ENCODE measurements at places on chromosomes 3 and 15. TPM values are rescaled to one million over a fixed set of nuclear protein-coding genes. Genes with fewer than 3 reads are reported as not detected.

- DNase-seq = no peak
Measured at GRCh38 chr15:74387621-74388362, 20.3 kb upstream of the CYP11A1 start.

- DNase-seq = no peak
Measured at GRCh38 chr3:8278448-8278847, 223.2 kb upstream of the LMCD1 start.

GRCh38 chr3:156014489-156014888 lies 105.9 kb upstream of the KCNAB1 start:
- no peak for DNase-seq

DNA sequence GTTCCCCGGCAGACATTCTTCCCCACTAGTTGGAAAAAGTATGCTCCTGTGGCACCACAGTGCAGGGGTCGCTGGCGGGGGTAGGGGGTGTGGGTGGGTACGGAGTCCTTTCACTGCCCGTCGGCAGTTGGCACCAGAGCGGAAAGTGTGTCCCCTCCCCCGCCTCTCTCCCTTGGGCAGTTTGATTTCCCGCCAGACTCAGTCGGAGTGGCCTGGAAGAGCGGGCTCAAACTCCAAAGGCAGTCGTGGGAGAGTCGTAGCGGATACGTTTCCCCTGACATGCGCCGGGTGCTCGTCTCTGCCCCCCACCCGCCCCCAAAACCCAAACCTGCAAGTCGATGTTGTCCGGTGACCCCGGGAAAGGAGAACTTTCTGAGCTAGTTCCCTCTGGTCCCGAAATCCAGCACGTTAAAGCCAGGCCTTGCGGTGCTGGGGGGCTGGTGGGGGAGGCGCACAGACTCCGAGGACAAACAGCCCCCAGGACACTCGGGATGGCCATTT lies 4.4 kb upstream of the FOXB1 start:
- no peak for DNase-seq

GRCh38 chr15:78950902-78951840 lies 6.3 kb upstream of the CTSH start:
- DNase-seq = no peak

DNA sequence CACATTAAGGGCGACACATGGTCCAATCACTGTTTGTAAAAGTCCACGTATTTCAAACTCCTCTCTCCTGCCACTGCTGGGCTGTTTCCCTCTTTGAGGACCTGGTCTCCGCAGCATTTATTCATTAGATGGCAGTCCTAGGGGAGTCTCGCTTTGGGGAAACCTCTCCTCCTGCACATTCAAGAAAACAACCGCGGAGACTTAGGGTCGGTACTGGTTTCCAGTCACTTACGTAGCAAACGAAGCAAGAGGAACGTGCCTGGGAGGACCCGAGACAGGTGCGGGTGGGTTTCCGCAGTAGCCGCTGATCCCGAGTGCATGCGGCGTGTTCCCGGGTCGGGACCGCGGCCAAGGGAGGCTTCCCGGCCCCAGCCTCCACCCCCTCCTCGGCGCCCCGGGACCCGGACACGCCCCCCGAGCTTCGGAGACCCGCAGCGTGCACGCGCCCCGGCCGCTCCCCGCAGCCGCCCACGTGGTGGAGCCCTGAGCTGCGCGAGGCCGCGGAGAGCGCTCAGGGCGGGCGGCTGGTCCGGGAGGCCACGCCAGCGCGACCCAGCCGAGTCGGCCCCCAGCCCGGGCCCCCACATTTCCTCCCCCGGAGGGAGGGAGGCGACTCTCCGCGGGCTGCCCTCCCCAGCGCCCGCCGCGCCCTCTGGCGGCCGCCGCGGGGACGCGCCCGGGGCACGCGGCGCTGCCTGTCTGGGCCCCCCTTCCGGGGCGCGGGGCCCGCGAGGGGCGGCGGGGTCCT lies 1.1 kb upstream of the IGF1R start:
- DNase-seq = no peak

- DNase-seq = no peak
Measured at GRCh38 chr3:127008236-127008635, 25.3 kb downstream of the PLXNA1 start.

- DNase-seq = peak; percentile 79
Measured at GRCh38 chr15:43911235-43911781, 84.5 kb downstream of the WDR76 start.

DNA sequence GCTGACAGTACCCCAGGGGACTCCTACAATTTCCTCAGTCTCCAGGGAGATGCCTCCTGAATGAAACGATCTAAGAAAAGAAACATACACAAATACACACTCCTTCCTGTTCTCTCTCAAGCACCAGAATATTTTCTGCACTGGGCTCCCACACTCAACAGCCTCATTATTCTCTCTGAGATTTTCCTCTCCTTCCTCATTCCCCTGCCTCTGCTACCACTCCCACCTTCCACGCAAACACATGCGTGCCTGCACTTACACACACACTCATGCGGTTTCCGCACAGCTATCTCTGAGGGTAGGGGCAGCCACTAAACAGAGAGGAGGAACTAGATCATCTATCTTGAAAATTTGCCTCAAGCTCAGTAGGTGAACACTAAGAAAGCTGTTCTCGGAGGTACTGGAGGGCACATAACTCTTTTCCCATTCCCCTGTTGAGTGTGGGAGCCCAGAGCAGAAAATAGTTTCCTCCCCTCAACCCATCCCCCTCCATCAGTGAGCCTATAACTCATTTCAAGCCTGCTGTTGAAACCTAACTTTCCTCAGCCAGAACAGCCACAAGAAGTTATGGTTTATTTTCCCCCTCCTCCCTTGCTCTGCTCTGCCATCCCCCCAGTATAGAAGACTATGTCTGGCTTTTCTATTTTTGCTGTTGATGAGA lies 30.5 kb upstream of the TIPARP start:
- DNase-seq = no peak

GRCh38 chr3:104987859-104988258 lies 378.9 kb upstream of the ALCAM start:
- no peak for DNase-seq

DNA sequence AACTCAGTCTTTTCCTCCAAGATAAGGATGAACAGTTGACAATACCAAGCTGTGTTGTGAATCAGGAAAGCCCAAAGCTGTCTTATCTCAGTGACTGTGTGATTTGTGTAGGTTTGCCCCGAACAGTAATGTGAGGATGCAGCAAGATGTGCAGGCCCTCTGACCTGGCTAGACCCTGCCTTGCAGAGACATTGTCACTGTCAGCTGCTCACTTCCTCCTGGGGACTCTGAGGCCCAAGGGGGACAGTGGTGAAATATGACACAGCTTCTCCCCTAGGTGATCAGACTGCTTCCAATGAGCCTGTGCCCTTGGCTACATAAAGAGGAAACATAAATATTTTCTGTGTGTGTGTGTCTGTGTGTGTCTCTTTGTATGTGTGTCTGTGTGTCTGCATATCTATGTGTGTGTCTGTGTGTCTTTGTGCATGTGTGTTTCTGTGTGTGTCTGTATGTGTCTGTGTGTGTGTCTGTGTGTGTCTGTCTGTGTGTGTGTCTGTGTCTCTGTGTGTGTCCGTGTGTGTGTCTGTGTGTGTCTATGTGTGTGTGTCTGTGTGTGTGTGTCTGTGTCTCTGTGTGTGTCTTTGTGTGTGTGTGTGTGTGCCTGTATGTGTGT lies 21.7 kb downstream of the LRRK1 start:
- DNase-seq = no peak

DNA sequence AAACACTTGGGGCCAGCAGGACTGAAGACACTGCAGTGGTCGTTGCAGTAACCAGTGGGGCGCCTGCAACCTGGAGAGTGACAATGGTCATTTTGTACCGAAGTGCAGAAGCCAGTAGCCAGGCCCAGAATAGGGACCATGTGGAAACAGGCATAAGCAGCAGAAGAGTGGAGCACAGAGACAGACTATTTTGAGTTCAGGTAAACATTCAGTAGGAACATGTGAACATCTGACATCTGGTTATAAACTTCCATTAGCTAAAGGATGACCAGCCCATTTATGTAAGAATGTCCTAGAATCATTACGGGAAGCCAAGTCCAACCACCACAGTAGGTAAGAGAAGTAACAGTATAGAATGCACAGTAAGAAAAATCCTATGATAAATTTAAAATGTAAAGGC lies 32.4 kb upstream of the TKT start:
- no peak for DNase-seq

- no peak for DNase-seq
Measured at GRCh38 chr3:167305340-167305890, 74.7 kb downstream of the ZBBX start.

- DNase-seq = no peak
Measured at GRCh38 chr3:150074277-150074676, 103.6 kb upstream of the PFN2 start.

DNA sequence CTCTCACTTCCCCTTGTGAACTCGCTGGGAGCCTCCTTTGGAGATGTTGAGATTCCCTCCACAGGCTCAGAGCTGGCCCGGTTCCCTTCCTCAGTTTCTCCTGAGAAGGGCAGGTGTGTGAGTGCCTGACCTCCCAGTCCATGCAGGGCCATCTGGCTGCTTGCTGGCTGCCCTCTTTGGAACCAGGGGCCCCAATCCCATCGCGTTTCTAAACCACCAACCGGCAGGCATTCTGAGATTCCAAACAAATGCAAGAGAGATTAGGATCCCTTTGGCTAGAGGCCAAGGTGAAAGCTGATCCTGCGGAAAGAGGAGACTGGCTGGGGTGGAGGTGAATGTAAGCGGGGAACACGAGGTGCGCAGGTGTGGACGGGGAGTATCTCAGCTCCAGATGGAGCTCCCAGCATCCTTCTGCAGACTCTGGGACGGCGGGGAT lies 2.9 kb upstream of the PRRT3 start:
- DNase-seq = no peak

GRCh38 chr3:190321789-190322603 lies at the start of gene CLDN1:
TSS of gene CLDN1 (minus strand) at chr3:190322446. CDS start at chr3:190322206, 240 bp downstream.
- DNase-seq = no peak

- DNase-seq = peak; percentile 26
Measured at GRCh38 chr15:41661518-41662225, 1.5 kb downstream of the MGA start.

- no peak for DNase-seq
Measured at GRCh38 chr15:80252121-80252518, at the start of gene CTXND1. TSS of gene CTXND1 (minus strand) at chr15:80252213. CDS start at chr15:80201949, 50,264 bp downstream.

DNA sequence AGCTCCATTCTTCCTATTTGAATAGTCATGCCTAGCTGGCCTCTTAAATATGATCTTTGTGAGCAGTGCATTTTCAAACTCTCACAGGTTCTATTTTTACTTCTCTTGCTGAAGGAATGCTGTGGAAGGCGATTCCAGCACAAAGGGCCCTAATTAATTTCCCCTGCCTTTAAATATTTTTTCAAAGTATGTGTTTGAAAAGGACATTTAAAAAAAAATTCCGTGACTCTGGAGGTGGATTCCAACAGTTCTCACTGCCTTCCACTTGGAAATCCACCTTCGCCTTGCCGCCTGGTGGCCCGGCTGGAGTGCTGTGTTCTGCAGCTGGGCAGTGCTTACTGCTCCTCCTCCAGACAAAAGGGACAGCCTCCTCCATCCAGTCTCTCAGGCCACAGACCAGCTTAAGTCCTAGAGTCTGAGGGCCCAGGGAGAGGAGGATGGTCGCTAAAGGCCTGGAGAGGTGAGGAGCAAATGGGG lies 61.5 kb upstream of the CORO2B start:
- no peak for DNase-seq

GRCh38 chr3:103532986-103533385 lies 1098.2 kb downstream of the ZPLD1 start:
- no peak for DNase-seq

- DNase-seq = no peak
Measured at GRCh38 chr3:56185827-56186226, 282.4 kb downstream of the ERC2 start.

The MESP2 gene
- 0.14 TPM for total RNA-seq

The IGF2BP2 gene
- 62.0 TPM for total RNA-seq

The AADACL2 gene
- not detected for total RNA-seq

The C3orf22 gene
- total RNA-seq = not detected

The ZNF860 gene
- 1.6 TPM for total RNA-seq

The ADAMTSL3 gene
- not detected for total RNA-seq

The PATL2 gene
- not detected for total RNA-seq

Measured in pulmonary artery endothelial cell (primary cell).